ENCODE measurements at places on chromosomes 1 and 21.
A peak's percentile ranks its signal among the peaks of the same experiment; 100 is the strongest.

DNA sequence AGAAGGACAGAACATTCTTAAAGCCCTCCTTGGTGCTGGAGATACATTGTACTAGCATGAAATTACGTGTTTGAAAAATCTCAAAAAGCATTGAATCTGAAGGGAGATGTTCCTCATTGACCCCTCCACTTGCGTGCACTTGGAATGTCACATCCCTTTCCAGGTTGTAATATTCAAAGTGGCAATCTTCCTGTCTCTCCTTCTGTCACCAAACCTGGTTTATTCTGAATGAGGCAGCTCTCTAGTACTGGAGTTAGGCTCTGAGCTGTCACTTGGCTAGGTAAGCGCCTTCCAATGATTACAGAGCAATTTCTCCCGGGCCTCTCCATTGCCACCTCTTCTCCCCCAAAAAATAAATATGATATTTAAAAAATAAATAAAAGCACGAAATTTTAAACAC, 855 bp downstream of the DSCAM start:
- DNase-seq: no peak

DNA sequence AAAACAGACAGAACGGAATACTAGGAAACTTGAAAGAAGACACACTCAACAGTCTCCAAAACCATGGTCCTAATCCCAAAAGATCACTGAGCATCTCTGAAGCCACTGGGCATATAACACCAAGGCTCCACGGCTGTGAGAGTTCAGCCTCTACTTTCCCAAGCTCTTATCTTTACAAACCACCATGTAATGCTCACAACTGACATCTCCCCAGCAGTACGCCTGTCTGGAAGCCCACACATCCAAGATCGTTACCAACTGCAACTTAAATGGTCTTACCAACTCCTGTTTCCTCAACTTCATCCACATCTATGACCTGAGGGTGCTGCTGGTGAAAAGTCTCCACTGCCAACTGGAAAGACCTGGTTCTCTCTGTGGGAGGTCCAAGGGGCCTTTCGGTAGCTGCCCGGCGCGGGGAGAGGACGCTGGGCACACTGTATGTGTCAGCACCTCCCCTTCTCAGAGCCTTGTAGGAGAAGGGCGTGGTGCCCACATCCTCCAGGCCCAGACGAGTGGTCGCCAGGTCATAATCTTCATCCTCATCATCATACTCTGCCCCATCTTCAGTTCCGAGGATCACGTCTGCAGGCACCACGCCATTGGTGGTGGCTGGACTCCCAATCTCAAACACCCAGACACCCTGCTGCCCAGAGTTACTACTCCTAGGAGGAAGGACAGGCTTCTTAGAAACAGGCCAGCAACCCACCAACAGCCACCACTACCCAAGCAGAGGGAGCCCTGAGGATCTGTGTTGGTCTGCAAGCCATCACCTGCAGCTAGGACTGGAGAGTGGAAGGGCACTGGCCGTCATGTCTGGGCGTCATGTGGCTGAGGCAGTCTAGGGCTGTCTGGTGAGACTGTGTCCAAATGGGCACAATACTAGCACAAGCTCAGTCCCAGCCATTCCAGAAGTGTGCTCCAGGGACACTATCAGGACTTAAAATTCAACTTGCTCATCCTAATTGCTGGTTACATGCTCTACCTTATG, 23.0 kb downstream of the NID1 start:
- no peak for DNase-seq

- no peak for DNase-seq
These were observed 19.8 kb upstream of the SMYD3 start for GRCh38 chr1:246526915-246527314.

DNA sequence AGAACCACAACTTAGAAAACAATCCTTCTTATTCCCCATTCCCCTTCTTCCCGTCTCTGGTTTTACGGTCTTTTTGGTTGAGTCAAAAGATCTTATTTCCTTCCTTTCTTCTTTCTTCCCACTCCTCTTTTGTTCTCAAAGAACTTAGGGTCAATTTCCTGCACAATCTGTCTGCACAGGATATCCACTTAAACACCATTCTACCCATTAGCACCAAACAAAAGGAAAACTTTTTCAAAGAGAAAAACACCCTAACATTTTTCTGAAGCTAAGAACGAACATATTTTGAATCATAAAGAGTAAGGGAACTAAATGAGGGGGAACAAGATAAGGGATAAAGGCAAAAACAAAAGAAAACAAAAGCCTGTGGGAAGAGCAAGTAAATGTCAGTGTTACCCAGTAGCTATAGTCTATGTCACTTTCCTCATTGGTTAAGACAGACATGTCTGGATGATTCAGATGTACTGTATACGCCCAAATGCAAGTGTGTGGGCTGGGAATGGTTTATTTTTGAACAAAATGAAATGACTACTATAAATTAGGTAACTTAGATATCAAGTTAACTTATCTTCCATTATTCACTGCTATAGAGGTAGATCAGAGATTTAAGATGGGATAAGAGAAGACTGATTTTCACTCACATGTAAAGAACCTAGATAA, 59.9 kb downstream of the TOR3A start:
- peak; percentile 68 for DNase-seq

- DNase-seq: peak; percentile 92
These were observed at the start of gene BMP8A for GRCh38 chr1:39491146-39491921. BMP8A (plus strand) TSS chr1:39491636; CDS start chr1:39491992, 356 bp downstream.

GRCh38 chr1:158255656-158256055, 1.4 kb downstream of the CD1A start:
- DNase-seq: no peak

GRCh38 chr1:9320520-9321479, 28.1 kb downstream of the SPSB1 start:
- no peak for DNase-seq

DNA sequence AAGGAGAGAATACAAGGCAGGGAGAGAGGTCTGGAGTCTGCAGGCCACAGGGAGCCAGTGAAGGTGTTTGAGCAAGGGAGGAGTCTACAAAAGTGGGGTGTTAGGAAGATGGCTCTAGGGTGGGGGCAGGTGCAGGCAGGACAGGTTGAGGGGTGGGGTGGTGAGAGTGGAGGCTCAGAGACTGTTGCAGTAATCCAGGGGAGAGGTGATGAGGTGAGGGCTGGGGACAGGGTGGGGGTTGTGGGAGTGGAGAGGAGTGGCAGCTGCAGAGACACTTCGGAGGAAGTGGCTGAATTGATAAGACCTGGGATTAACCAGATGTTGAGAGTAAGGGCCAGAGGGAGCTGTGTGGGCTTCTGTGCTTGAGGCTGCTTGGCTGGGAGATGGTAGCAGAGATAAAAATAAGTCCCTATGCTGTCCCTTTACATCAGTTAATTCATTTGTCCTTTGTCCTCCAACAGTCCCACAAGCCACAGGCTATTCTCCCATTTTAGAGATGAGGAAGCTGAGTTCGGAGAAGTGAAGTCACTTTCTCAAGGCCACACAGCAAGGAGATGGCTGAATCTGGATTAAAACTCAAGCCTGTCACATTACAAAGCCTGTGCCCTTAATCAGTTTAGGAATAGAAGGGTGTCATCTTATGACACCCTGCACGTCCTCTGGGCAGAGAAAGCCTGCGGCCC, 54.8 kb upstream of the SYNC start:
- DNase-seq: no peak

- no peak for DNase-seq
These were observed 9.6 kb downstream of the EVA1C start for GRCh38 chr21:32422064-32422463.

DNA sequence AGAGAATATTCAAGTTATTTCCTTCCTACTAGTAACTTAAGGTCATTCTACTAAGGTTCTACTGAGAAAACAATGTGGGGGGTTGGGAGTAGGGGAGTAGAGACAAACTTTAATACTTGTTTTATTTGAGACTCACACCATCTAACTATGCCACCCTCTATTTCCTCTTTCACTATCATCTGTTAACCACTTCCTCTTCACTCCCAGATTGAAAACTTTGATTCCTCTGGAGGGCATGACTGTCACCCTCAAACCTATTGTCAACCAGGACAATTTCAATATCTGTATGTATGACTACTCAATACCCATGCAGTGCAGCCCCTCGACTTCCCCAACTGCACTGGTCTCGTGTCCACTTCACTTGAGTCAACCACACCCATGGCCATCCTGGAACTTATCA, 165.6 kb upstream of the POGK start:
- DNase-seq: no peak

GRCh38 chr1:175200678-175201521, 8.3 kb upstream of the KIAA0040 start:
- no peak for DNase-seq

DNA sequence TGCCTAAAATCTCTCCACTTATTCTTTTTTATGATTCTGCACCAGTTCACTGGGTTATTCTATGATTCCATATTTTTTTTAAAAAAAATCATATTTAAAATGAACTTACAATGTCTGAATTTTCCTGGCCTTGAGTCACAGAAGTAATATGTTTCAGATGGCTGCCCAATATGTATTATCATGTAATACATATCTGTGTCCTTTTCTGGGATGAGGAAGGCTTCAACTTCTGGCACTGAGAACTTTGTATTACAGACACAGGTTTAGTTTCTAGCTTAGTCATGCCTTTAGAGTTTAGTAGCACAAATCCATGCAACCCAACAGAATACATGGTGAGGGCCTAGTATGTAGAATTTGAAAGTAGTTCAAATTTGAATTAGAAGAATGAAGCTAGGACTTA, 7.8 kb upstream of the HSD17B7 start:
- no peak for DNase-seq

GRCh38 chr1:38586993-38587646, 272.5 kb downstream of the RRAGC start:
- peak; percentile 74 for DNase-seq

DNA sequence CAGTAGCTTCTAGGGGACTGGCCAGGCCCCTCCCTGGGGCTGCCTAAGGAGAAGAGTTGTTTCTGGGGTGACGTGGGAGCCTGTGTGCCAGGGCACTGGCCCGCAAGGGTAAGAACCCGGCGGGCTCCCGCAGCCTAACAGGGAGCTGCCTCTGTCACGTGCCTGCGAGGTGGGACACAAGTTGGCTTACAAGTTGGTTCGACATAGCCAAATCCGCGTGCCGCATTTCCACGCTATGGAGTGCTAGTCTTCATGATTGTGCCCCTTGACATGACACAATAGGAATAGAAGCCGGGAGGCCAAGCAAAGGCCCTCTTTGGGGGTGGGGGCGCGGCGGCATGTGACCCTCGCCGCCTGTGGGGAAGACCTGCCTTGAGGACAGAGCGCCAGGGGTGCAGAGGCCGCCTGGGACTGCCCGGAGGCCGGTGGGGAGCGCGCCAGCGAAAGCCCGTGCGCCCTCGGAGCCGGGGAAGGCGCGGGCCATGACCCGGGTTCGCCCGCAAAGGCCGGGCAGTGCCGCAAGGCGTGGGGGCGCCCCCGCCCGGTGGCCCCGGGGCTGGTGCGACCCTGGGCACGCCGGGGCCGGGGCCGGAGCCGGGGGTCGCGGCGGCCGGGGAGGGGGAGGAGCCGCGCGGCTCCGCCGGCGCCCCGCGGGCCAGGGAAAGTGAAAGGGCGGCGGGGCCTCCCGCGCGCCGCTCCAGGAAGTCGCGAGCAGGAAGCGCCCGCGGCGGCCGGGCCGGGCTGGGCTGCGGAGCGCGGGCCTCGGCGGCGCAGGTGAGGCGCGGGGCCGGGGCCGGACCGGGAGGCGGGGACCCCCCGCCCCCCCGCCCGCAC, at the start of gene SLC37A1:
TSS of gene SLC37A1 (plus strand) at position 702 of the 834 bp plus-strand sequence. CDS start 4,603 bp downstream, outside the sequence.
- DNase-seq: peak; percentile 53

- no peak for DNase-seq
These were observed 729.0 kb upstream of the BRINP3 start for GRCh38 chr1:191206513-191207207.

- peak; percentile 84 for DNase-seq
These were observed 2.2 kb upstream of the BCL9 start for GRCh38 chr1:147539122-147539575.

DNA sequence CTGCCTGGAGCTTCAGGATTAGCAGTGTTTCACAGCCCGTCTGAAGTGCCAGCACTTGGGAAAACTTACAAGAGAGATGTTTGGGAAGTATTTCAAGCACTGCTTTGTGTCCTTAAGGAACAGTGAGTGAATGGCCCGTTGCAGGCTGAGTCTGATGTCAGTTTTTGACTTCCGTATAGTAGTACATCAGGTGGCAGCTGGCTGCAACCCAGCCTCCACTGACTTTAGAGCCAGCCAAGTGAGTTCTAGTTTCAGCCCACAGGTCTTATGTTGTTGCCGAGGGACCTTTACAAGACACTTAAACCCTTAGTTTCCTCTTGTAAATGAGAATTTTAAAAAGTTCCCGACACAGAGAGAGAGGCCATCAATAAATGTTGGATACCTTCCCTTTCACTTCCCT, 35.0 kb downstream of the UCK2 start:
- DNase-seq: no peak

DNA sequence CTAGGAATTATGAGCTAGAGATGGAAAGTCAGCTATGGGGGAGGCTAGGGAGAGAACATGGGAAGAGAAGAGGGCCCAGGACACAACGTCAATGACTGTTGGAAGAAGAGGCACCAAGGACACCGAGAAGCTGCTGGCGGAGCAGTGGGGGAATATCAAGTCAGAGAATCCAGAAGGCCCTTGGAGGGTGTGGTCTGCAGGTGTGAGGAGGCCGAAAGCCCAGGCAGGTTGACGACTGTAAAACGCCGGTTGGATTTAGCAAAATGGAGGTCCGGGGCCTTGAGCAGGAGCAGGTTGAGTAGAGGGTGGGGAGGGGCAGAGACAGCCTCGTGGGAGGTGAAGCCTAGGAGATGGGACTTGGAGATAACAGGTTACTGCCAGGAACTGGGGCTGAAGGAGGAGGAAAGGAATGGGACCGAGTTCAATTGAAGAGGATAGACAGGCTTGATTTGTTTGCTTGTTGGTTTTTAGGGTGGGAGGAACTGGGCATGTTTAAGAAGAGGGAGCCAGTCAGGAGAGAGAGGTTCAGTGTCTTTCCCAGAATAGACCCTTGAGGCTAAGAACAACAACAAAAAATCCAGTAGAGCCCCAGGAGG, 35.1 kb downstream of the EDN2 start:
- DNase-seq: no peak

DNA sequence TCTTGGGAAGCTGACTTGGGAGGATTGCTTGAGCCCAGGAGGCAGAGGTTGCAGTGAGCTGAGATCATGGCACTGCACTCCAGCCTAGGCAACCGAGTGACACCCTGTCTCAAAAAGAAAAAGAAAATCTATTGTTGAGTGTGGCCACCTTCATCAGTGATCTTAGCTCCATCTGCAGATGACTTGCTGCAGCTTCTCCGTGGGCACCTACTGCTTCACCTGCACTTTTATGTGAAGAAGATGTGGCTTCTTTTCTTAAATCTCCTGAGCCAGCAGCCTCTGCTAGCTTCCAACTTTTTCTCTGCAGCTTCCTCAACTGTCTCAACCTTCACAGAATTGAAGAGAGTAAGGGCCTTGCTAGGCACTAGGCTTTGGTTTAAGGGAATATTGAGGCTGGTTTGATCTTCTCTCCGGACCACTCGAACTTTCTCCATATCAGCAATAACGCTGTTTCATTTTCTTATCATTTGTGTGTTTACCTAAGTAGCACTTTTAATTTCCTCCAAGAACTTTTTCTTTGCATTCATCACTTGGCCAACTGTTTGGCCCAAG, 28.0 kb downstream of the AGPAT3 start:
- DNase-seq: no peak

DNA sequence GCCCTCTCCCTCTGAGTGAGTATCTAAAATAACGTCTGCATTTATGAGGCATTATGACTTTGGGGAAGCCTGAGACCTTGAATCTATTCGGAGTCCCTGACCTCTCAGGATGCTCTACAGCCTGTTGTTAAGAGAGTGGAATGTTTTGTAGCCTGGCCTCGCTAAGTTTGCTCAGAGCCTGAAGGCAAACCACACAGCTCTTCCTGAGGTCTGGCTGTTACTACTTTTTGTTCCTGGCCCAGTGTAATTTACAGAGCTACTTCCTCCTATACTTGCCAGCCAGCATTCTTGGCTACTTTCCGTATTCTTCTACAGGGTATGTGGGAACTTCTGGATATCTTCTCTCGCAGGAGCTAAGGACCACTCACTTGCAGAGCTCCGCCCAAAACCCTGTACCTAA, 3.6 kb upstream of the ZMYM4 start:
- peak; percentile 70 for DNase-seq

Data from GM03348 (cell line).